ENCODE measurements at places on chromosomes 4 and X.

- DNase-seq = no peak
Observed at GRCh38 chrX:2650865-2651264, 40.2 kb upstream of the CD99 start.

DNA sequence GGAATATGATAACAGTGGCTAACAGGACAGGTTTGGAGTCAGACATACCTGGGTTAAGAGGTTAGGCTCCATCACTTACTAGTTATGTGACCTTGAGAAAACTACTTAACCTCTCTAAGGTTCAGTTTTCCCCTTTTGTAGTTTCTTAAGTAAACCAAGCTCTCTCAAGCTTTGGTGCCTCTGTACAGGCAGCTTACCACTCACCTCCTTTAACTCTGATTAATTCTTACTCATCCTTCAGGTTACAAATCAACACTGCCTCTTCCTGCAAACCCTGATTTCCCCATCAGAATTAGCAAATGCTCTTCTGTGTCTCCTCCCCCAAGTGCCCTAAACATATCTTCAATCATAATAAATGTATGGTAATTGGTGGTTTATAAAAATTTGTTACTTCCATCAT is 3.5 kb upstream of the SERTM2 start:
- DNase-seq = no peak

- no peak for DNase-seq
Observed at GRCh38 chr4:99586322-99586721, 11.7 kb downstream of the MTTP start.

GRCh38 chr4:7775396-7775795 is 164.3 kb downstream of the AFAP1 start:
- peak; percentile 13 for DNase-seq

DNA sequence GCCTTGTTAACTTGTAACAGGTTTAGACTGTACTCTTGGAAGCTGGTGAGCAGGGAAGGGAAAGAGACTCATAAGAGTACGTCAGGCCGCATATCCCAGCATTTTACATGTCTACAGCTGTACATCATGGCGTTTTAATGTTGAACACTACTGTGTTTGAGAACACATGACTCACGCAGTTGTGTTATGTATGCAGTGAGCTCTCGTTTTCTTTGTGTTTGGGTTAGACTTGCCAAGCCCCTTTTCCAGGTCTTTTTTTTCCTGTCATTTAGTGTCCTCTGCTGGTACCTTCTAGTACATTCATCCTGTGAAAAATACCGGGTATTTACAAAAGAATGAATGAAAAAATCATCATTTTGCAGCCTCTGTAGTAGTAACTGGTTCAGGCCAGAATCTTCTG is 35.3 kb downstream of the SMS start:
- no peak for DNase-seq

- peak; percentile 65 for DNase-seq
Observed at GRCh38 chrX:1239681-1240142, 27.3 kb upstream of the CRLF2 start.

DNA sequence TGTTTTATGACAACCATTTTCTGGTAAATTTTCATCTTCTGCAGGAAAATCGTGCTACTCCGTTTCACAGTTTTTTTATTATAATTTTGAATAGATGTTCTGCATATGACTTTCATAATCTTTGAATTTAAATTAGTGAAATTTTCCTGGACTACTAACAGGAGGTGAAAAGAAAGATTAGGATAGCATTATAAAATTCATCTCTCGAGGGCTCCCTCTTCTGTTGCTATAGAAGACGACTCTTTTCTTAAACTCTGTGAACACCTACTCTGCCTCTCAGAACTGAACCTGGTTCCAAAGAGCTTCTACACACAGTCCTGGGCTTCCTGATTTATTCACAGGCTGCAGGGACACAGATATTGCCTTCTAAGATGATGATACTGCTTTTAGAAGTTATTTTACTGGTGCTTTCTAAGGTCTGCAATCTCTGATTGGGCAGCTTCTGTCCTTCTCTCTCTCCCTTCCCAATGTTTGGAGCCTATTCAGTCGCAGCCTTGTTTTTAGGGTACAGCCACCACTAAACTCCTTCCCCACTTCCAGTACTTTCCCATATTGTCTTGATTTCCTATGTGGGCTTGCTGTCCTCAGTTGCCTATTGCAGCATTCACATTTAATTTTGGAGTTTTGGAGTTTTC is 10.1 kb upstream of the SAP30 start:
- DNase-seq = no peak

DNA sequence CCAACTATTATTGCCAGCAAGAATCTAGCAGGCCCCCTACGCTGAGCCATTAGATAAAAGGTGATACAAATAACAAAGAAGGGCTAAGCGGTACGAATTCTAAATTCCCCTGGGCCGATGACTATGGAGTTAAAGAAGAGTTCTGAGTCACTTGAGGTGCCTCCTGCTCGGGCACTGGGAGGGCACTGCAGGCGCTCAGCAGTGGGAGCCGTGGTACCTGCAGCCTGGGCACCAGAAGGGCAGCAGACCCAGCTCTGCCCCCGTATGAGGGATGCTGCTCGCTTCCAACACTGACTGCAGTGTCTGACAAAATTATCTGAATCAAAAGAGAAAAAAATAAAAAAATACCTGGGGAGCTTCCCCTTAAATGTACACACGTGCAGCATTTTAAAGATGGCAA is 44.1 kb upstream of the MTNR1A start:
- DNase-seq = no peak

DNA sequence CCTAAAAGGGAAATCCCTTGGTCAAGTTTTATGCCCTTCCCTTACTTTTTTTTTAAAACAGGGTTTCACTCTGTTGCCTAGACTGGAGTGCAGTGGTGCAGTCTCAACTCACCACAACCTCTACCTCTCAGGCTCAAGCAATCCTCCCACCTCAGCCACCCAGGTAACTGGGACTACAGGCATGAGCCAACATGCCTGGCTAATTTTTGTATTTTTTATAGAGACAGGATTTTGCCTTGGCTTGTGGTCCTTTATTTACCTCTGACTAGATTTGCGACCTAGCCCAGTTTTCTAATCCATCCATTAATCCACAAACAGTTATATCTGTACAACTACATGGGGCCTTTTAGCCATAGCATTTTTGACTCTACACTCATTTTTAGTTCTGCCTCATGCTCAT is 23.7 kb downstream of the CDS1 start:
- DNase-seq = no peak

GRCh38 chr4:180028682-180029081 is 2214.5 kb upstream of the TENM3 start:
- DNase-seq = peak; percentile 34

DNA sequence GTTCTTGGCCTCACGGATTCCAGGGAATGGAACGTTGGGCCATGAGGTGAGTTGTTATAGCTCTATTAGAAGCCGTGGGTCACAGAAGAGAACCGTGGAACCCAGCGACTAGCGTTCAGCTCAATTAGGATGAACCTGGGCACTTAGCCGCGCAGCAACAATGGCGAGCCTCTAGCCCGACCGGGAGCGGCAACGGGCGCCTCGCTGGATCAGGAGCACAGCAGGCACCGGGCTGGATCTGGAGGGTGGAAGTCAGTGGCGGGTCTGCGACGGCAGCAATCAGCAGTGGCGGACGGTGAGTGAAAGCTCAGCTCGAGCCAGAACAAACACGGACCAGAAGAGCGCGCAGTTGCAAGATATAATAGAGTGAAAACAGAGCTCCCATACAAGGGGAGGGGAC is 34.2 kb downstream of the AGA start:
- DNase-seq = no peak

DNA sequence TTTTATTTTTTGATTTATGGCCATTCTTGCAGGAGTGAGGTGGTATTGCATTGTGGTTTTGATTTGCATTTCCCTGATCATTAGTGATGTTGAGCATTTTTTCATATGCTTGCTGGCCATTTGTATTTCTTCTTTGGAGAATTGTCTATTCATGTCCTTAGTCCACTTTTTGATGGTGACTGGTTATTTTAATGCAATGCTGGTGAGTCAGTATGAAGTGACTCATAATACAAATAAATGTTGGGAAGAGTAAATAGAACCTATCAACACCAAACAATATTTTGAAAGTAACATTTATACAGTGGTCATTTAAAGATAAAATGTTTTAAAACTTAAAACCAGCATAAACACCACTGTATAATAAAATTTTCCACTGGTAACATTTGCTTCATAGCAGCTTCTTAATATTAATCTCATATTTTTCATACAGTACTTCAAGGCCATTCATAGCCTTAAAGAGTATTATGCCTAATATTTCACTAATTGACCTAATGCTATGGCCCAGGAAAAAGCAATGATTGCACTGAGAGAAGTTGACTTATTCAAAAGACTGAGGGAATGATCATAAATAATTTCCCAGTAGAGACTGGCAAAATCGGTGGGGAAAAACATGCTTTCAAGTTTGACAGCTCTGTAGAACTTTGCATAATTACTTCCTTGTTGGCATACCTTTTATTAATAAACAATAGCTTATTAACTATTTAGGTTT is 33.9 kb downstream of the CASK start:
- no peak for DNase-seq

GRCh38 chrX:15864023-15864422 is 9.4 kb upstream of the AP1S2 start:
- DNase-seq = no peak

GRCh38 chr4:100106982-100107381 is 83.3 kb downstream of the DDIT4L start:
- no peak for DNase-seq

DNA sequence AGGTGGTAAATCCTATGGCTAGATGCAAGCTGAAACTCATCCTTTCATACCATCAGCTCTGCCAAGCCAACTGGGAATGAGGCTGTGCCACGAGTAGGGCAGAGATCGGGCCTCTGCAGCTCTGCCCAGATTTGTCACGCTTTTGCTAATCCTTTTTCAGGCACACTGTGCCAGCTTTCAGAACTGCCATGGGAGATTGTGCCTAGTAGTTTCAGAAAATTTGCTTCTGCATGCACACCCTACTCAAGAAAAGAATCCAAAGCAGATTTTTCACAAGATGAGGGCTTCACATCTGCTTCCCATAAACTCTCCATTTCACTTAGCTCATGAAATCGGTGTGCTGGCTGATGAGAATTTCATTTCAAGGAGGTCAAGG is 3.3 kb upstream of the ADH7 start:
- DNase-seq = no peak

DNA sequence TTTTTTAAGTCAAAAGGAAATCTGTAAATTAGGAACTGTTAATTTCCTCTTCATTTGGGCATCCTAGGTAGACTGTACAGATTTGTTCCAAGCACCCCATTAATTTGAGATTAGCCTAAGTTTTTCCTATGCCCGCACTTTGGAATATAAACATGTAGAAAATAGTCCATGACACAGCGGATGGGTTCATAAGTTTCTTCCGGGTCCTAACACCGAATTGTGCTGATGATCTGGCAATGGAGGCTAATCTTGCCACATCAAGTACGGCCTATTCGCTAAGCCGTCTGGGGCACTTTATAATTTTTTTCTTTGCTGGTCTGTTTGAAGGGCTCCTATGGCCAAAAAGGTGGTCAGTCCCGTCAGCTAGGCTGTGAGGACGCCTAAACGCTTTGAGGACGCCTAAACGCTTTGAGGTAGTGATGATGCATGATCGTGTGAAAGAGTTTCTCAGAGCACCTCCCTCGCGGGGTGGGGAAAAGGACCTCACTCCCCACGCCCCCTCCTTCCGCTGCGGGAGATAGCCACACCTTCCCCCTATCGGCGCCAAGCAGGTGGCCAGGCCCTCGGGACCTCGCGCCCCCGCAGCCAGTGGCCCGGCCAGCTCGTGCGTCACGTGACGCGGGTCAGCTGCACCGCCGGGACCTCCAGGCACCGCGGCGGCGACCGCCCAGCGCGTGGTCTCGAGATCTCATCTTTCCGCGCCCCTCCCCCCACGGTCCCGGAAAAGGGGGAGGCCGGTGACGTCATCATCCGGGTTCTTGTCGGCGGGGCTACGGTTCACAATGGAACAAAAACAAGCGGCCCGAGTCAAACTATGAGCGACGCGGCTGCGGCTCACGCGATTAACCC is 977 bp upstream of the USP9X start:
- DNase-seq = peak; percentile 94

DNA sequence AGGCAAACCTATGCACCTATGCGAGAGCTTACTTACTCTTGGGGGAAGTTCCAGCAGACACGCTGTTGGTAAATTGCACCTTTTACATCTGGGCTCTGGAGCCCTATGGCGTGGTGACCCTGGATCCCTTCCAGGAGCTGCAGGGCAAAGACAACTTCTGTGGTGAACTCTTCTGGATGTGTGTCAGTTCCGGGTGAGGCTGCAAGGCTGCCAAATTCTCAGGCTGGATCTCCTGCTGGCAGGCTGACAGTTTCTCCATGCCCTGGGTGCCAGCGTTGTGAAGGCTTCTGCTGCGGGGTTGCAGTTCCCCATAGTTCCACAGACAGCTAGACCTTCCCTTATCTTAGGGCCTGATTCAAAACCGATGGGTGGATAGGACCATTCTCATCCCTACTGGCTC is 37.9 kb downstream of the RAP2C start:
- DNase-seq = peak; percentile 23

- no peak for DNase-seq
Observed at GRCh38 chr4:44965435-44966095, 239.2 kb upstream of the GNPDA2 start.

Measured in RWPE2 (cell line).